ENCODE measurements at places on chromosomes 3 and 15.

- DNase-seq, result no peak
These were observed 116.8 kb downstream of the USP13 start for GRCh38 chr3:179769411-179770247.

DNA sequence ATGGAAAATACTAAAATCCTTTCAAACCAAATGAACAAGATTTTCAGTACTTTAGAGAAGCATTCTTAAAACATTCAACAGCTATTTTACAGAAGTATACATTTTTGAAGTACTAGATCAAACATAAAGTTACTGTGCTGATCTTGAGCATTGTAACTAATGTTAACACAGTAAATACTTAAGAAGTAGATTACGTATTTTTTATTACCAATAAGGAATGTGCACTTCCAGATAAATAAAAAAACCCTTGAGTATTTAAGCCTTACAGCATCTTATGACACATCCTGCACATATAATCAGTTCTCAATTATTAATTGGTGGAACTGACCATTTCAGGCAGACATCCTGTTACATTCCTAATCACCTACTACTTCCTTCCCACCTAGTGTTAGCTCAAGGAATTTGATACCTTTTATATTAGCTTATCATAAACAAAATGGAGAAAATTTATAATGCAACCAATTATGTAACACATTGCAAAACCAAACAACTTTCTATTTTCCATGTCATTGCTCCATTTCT is 32.8 kb downstream of the COPS2 start:
- no peak for DNase-seq

- DNase-seq, result peak; percentile 62
These were observed 288.3 kb upstream of the C2CD4B start for GRCh38 chr15:62453375-62453774.

DNA sequence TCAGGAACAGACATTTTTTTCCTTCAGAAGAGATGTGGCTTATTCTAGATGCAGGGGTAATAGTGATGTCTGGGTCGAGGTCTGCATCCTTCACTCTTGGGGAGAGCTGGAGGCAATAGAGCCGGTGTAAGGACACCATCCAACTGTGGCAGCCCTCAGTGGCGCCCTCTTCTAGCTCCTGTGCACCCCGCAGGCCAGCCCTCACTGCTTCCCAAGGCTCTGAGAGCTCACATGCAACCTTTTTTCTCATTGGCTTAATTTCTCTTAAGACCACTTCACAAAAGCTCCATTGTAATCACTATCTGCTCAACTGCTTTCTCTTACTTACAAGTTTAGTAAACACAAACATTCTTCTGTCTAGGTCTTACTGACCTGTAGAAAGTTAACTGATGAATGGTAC is 3.9 kb upstream of the VPS8 start:
- no peak for DNase-seq

DNA sequence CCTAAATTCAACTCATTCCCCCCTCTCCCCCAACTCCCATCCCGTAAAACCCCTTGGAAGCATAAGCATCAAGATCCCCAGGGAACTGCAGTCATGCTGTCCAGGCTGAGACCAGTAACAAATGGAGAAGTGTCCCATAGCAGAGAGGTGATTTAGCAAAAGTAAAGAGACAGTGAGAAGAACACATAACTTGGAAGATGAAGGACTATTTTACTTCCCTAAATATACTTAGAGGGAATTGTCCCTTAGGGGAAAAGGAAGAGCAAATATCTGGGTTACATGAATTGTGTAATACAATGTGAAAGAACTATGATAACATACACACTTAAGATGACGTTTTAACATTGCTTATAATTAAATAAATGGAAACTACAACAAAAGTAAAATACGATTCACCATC is 61.6 kb upstream of the LRRFIP2 start:
- no peak for DNase-seq

GRCh38 chr3:120435621-120436020 is 15.2 kb downstream of the FSTL1 start:
- no peak for DNase-seq
